ENCODE measurements at places on chromosomes 2 and 18.

DNA sequence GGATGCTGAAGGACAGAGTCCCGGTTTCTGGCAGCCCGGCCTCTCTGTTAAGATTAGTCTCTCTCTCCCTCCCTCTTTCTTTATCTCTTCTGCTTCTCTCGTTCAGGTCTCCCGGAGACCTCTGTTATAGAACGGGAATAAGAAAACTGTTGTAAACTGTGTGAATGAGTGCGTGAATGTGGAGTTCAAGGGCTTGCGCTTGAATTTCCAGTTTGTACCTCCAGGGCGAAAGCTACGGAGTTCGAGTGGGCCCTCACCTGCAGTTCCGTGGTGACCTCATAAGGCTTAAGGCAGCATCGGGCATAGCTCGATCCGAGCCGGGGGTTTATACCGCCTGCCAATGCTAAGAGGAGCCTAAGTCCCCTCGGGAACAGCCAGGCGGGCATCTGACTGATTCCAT lies 26.4 kb downstream of the SKA1 start:
- DNase-seq, result no peak

GRCh38 chr2:25280051-25280687 lies 61.6 kb downstream of the DNMT3A start:
- no peak for DNase-seq

DNA sequence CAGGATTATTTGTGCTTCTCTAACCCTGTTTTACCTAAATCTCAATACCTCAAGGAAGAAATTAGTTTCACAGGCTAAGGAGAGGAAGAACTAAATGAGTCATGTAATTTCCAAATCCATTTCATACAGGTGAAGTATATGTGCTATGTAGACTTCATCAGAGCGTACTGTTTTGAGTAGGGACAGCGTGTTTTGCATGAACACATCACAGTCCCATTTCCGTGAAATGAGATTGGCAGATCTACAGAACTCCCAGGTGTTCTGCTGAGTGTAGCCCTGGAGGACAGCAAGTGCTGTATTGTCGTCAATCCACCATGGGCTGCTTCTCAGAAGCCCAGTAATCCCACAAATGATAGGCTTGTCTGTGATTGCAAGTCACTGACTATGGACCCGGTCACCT lies 97.7 kb downstream of the XRCC5 start:
- no peak for DNase-seq

DNA sequence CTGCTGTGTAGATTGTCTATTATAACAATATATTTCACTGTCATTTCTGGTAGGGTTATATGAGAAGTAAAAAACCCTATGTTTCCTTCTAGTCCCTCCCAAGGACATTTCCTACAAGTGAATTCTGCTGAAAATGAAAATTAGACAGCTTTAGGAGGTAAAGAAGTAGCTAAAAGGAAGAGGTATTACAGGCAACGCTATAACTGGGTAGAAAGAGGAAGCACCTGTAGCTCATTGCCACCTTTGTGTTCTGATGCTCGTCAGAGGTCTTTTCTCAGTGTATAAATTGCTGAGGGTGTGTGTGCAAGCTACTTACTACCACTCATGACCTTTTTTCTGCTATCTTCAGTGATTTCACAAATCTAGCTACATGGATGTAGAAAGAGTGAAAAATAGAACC lies 1.4 kb downstream of the DNAJC10 start:
- DNase-seq, result no peak

- DNase-seq, result no peak
These were observed 228.6 kb downstream of the RND3 start for GRCh38 chr2:150258781-150259307.

DNA sequence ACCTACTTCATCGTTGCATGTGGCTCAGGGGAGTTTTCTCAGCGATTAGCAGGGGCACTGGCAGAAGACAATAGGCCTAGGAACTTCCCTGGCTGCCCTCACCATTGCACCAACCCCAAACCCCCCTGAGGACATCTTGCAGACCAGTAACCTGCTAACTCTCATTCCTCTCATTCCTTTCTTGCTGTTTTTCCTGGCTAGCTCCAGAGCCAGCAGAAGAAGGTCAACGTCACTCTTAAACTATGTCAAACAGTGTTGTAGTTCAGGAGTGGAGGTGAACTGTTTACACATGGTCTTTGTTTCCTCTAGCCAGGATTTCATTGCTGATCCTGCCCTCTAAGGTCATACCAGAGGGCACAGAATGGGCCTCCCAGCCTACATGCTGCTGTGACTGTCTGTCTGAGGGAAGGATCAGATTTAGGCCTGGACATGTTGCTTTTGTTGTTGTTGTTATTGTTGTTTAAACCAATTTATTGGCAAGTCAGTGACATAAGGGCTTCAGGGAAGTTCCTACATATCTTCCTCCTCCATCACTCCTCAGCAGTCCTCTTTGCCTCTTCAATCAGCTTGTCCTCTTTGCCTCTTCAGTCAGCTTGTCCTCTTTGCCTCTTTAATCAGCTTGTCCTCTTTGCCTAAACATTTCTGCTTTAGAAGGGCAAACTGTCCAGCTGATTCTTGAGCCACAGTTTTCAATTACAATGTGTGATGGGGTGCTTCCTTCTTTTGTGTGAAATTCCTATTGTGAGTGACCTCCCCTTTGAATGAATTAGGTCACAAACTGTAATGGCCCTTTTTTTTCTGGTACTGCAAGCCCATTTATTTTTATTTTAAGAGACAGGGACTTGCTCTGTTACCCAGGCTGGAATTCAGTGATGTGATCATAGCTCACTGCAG lies 471.9 kb upstream of the TNP1 start:
- no peak for DNase-seq

- no peak for DNase-seq
These were observed 23.9 kb downstream of the CFAP65 start for GRCh38 chr2:219017201-219017931.

DNA sequence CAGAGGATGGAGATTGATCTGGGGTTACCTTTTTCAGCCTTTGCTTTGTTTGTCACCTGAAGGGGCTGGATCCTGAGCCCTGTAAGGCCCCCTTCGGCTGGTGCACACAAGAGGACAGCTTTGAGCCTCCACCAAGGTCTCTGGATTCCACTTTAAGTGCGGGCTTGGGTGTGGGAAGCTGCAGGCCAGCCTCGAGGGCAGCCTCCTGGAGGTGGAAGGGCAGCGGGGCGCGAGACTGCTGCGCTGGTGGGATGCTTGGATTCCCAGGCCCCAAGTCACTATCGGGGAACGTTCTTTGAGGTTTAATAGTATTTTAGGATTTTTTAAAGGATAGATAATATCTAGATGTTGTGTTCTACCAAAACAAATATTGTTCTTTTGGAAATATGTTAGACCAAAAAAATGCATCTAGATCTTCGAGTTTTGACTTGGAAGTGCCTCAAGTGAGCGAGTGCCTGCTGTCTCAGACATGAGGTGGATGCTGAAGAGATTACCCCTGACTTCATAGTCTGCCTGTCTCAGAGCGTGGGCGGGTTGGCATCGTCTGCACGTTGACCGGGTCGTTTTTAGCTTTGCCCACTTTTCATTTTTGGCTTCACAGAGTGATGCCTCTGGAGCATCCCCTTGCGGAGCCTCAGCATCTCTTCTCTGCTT lies 113.8 kb downstream of the AGAP1 start:
- DNase-seq, result no peak

GRCh38 chr2:24329700-24330099 lies 30.6 kb downstream of the ITSN2 start:
- DNase-seq, result peak; percentile 49

- no peak for DNase-seq
These were observed 229.5 kb upstream of the CCDC150 start for GRCh38 chr2:196410008-196410407.

- DNase-seq, result no peak
These were observed 41.2 kb downstream of the RPL37A start for GRCh38 chr2:216539791-216540241.

GRCh38 chr18:23618862-23619387 lies 32.6 kb upstream of the NPC1 start:
- DNase-seq, result no peak

DNA sequence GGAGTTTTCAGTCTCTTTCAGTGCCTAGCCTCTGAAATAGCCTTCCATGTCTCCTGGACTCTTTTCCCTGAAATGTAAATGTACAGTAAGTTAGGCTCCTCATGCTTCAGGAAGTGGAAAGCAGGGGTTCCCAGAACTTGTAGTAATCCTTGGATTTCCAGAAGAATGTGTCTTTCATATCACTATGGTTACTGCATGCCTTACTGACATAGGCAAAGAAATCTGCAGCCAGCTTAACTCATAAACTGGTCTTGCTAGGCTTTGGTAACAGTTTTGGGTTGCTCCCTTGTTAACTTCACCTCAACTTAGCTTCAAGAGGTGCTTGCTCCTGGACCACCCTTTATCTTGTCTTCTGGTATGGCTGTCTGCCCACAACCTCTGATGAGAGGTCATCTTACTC lies 686.8 kb upstream of the DDX18 start:
- no peak for DNase-seq

GRCh38 chr2:7226501-7226900 lies 309.3 kb downstream of the RNF144A start:
- no peak for DNase-seq

GRCh38 chr2:84957771-84958134 lies 13.2 kb upstream of the KCMF1 start:
- DNase-seq, result no peak

GRCh38 chr2:210169516-210170195 lies 1.6 kb downstream of the KANSL1L start:
- no peak for DNase-seq

DNA sequence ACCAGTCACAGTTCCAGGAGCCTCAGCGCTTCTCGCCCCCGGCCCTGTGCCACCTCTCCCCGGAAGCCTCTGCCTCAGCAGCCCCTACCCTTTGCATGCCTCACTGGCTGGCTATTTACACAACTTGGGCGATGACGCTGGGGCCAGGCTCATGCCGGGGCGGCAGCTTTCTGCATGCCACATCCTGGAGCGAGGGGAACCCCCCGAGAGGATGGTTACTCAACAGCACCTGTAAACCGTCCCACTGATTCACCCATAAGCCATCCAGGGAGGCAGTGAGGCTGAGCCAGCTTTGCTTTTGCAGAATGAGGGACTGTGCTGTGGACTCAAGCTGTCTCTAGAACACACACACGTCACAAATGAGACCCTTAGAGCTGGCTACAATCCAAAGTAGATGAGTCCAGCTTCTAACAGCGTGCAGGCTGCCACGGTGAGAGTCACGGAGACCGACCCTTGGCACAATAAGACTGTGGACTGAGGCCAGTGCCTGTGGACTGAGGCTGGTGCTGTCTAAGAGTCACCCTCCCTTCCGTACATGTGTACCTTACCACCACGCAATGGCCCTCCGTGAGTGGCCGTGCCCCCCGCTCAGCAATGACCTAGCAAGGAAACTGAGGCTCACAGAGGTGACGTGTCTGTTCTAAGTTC lies 45.6 kb upstream of the ODC1 start:
- DNase-seq, result no peak

- DNase-seq, result no peak
These were observed 1030.3 kb downstream of the TDRD15 start for GRCh38 chr2:22153931-22154613.

- DNase-seq, result no peak
These were observed 164.5 kb upstream of the GLI2 start for GRCh38 chr2:120571015-120571728.

DNA sequence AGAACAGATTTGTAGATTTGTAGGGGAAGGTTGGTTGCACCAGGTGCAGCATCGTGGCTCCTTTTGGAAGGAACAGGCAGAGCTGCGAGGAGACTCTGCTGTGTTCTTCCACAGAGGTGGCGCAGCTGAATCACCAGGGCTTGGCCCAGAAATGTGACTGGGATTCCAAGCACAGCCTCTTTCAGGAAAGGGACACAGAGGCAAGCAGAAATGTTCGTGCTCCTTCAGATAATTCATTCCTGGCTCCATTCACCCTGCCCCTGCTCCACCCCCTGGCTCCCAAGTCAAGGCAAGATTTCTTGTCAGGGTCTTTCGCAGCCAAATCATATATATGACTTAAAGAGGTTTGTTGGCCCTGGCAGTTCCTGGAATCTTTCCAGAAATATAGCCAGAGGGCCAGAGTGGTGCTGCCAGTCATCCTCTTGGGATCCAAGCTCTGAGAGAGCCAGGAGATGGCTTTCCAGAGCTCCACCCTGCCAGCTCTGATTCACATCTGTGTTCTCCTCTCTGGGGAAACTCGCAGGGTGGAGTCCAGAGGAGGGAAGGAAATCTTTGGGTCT lies 203.9 kb upstream of the TANK start:
- no peak for DNase-seq

GRCh38 chr2:238467792-238468191 lies 41.1 kb downstream of the ASB1 start:
- no peak for DNase-seq

DNA sequence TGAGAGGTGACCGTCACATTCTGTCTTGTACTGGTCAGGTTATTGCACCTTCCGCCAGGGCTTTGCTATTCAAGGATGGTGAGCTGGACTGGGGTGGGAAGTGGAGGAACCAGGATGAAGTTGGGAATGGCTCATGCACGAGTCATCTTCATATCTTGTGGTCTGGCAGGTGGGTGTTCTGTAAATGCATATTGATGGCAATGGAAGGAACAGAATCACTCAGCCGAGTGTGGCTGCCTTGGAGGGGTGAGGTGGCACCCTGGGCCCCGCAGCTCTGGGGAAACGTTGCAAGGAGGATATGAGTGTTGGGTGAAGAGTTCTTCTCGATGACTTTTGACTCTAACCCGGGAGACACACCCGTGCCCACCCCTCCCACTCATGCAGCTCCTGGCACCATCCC lies 1.2 kb downstream of the NEU2 start:
- no peak for DNase-seq

DNA sequence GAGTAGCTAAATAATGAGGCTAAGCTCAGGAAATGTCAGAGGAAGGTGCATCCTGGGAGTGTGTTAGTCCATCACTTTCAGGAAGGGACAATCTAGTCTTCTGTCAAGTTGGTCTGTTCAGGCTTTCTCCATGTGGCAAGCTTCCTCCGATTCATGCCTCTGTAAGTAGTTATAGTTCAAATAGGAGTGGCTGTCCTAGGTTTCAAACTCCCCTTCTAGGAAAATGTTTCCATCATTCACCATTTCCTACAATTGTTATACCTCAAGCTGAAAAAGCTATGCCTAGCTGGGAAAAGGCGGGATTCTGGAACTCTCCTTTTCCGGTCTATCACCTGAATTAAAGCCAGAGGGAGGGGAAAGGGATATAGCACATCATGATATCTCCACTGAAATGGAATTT lies 287.7 kb upstream of the ZSWIM2 start:
- DNase-seq, result no peak

- no peak for DNase-seq
These were observed 137.6 kb downstream of the FSIP2 start for GRCh38 chr2:185876234-185876633.

All from GDM1 (cell line).